ELF-1 (cell line): ENCODE measurements at places on chromosomes 5 and 9.

DNA sequence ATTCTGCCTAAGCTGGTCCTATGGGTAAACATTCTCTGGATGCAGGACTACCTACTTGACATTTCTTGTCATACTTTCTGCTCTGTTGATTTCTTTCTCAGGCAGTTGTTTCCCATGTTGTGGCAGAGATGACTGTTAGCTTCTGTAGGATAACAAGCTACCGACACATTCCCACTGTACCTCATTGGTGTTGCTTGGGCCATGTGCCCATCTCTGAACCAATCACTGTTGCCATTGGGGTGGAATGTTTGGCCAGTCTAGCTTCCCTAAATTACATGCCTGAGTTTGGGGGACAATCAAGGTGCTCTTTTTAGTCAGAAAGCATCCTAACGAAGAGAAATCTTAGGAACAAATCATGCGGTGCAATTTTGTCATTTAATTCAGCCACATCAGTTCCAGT lies 212.0 kb downstream of the KDM4C start:
- no peak for DNase-seq

DNA sequence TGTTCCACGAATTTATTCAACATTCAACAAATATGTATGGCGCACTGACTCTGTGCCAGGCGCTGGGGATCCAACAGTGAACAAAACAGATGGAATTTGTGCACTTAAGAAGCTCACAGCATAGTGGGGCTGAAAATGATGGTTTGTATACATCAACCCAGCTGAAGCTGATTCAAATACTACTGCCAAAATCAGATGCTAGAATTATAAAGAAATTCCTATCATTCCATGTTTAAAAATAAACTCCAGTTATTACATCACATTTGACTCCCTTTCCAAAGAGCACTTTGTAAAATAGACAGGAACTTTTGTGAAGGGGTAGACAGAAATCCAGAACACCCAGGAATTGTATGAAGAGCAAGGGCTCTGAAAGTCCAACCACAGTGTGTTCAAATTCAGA lies 54.1 kb downstream of the ZNF608 start:
- DNase-seq = no peak

- no peak for DNase-seq
Measured at GRCh38 chr9:120947222-120947621, 20.6 kb upstream of the TRAF1 start.

GRCh38 chr5:35363387-35363965 lies 133.2 kb upstream of the PRLR start:
- no peak for DNase-seq

DNA sequence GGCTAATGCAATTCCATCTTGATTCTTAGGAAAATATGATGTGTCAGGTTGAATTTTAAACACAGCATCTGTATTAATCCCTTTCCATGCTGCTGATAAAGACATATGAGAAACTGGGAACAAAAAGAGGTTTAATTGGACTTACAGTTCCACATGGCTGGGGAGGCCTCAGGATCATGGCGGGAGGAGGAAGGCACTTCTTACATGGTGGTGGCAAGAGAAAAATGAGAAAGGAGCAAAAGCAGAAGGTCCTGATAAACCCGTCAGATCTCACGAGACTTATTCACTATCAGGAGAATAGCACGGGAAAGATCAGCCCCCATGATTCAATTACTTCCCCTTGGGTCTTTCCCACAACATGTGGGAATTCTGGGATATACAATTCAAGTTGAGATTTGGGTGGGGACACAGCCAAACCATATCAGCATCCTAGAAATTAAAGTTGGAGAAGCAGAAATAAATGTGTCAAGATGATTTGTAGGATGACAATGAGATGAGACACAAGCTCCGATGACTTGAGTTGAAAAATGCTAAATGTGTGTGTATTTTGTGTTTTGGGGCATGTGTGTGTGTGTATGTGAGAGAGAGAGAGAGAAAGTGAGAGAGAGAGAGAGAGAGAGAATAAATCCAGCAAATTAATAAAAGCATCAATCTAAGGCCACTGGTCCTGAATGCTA lies 48.5 kb upstream of the ANKRD55 start:
- DNase-seq = no peak

GRCh38 chr9:76688471-76689238 lies 75.6 kb upstream of the PCA3 start:
- no peak for DNase-seq

- DNase-seq = no peak
Measured at GRCh38 chr5:107533910-107534876, 136.5 kb downstream of the EFNA5 start.

DNA sequence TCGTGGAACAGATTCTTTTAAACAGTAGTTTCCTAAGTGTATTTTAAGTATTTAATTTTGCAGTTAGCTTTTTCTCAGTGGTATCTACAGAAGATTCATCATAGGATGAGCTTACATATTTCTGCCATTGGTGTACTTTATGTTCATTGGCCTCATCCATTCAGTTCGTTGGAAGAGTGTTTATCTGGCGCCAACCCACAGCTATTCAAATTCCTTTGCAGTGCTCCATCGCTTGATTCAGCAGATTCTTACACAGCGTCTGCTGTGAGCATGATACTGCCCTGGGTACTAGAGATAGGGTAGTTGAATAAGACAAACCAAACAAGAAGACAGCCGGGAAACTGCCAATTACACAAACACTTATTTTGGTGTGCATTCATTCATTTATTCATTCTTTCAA lies 55.1 kb downstream of the NUP214 start:
- DNase-seq = no peak
